ENCODE measurements at places on chromosomes 11 and 22.

- no peak for DNase-seq
These were observed 32.6 kb downstream of the USH1C start for GRCh38 chr11:17511571-17511970.

DNA sequence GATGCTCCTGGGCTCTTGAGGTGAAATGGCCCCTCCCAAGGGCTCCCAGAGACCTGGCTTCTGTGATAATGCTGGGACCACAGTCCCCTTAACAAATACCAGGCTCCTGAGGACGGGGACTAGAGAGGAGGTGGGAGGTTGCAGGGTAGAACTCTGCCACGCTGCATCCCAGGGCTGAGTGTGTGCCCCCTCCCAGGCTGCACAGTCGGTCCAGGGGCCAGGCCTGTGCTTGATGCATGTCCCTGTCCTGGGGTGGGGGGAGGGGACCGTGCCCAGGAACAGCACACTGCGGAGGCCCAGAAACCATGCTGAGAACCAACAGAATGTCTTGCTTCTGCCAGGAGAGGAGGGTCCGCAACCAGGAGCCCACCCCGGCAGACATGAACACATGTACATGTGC is 9.3 kb downstream of the CSF2RB start:
- DNase-seq = no peak

DNA sequence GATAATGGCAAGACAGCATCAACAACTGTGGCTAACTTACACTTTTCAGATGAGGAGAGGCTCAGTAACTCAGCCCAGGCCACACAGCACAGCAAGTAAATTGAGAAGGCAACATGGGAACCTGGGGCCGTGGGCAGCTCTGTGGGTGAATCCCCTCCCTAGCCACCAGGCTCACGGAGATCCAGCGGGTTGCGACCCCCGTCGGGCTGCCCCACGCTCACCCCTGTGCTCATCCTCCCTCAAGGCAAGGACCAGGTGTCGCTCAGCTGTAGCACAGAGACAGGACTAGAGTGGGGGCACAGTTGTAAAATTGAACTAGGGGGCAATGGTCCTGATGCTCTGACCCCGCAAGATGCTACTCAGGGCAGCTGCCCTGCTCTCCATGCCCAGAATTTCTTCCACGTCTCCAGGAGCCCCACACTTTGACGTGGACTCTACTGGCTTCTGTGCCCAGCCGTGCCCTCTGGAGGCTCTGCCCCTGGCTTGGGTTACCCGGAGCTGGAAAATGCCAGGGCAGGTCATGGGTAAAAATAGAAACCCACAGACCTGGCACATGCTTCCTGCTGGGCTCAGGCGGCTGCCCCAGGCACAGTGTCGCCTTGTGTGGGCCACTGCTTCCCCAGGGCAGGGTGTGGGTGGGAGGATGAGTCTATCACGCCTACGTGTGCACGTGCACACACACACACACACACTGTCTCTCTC is 9.0 kb downstream of the TUBA8 start:
- DNase-seq = no peak

DNA sequence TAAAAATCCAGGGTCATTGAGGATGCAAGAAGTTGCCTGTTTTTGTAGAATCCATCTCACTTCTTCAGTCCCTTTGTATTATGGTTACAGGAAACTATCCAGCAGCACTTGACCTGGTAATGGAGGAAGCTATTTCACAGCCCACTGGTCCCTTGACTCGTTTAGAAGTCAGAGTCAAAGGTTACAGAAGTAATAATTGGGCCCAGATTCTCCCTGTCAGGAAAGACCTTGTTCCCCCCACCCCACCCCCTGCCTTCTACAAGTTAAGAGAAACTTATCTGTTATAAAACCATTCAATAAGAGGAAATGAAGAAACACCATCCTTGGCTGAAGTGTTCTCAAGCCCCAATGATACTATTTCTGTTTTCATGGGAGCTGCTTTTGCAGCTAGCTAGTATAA is 65.8 kb downstream of the CSTPP1 start:
- no peak for DNase-seq

- DNase-seq = peak; percentile 92
These were observed 35.0 kb downstream of the GRIK4 start for GRCh38 chr11:120546312-120547205.

DNA sequence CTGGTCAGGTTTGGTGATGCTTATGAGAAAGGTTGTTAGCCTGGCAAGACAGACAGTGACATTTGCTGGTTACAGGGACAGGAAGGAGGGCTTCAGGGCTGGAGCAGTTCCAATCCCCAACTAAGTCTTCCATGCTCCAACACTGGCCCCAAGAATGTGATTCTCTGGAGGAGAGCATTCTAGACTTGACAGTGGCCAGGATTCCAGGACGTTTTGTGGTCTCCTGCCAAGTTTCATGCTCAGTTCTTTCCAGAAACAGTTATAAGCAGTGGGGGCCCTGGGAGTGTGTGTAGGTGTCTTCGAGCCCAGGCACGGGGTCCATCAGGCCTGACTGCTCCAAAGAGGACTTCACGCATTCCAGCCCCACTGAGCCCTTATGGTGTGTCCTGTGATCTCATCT is 8.9 kb upstream of the GRK3 start:
- DNase-seq = no peak

GRCh38 chr11:33045551-33046255 is 6.3 kb downstream of the TCP11L1 start:
- DNase-seq = no peak

GRCh38 chr22:29152045-29152953 is 53.4 kb upstream of the EMID1 start:
- no peak for DNase-seq

DNA sequence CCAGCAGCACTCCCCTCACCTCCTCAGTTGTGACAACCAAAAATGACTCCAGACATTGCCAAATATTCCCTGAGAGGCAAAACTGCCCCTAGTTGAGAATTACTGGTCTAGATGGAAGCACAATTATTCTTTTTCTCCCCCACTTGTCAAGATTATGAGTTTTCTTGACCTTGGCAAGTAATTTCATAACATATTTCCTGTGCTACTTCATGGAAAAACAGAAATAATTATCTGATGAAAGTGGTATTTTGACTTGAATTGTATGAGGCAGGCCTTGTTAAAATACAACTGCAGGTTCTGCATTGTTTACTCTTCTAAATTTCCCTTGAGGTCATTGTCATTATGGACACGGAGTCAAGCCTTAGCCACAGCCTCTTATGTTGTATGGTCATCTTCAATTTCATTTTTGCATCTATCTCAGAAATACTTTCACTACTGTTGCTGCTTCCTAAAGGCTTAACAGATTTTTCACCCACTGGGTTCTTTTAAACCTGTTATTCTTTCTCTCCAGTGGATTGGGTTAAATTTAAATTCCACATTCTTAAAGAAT is 32.2 kb upstream of the LDLRAD3 start:
- DNase-seq = no peak

GRCh38 chr11:1197431-1197885 is 25.4 kb upstream of the MUC5B start:
- DNase-seq = no peak

- no peak for DNase-seq
These were observed 19.3 kb downstream of the ZC3H7B start for GRCh38 chr22:41320416-41321240.

- no peak for DNase-seq
These were observed 27.3 kb downstream of the CECR2 start for GRCh38 chr22:17396516-17396915.

GRCh38 chr22:38737302-38738060 is 18.3 kb downstream of the SUN2 start:
- DNase-seq = no peak

- DNase-seq = peak; percentile 42
These were observed 90.3 kb upstream of the PITPNB start for GRCh38 chr22:28009272-28009827.

DNA sequence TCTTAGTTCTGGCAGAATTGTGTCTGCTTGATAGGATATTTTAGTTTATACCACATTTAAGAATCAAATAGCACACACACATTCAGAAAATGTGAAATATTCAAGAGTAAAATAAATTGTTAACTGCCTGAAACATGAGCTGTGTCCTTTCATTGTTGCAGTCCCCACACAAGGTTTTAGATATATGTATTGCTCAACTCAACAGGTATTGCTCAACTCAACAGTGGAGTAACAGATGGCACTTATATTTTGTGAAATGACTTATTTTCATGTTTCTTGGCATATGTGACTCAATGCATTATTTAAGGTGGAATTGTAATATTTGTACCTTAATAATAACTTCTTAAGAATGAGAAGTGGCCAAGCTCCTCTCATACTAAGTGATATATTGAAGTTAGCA is 760.3 kb downstream of the CNTN5 start:
- no peak for DNase-seq

DNA sequence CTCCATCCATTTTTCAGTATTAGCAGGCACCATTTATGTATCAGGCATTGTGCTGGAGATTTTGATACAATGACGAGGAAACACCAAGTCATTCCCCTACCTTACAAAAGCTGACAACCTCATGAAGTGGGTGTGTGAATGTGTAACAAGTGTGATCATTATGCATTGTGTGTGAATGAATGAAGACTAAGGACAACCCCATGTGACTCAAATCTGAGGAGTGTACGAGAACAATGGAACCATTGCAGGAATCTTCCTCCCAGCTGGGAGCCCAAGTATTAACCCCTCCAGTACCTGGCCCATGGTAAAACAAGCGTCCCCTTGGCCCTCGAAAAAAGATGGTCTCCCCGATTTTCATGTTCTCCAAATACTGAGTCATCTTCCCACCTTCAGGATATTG is 4.4 kb downstream of the CYB5R2 start:
- no peak for DNase-seq

GRCh38 chr11:110092515-110093406 is at the start of gene ZC3H12C:
ZC3H12C (plus strand) TSS chr11:110093392; CDS start chr11:110093412, 20 bp downstream.
- no peak for DNase-seq

GRCh38 chr22:19784384-19785175 is 24.0 kb downstream of the TBX1 start:
- no peak for DNase-seq

GRCh38 chr11:46686886-46687795 is 13.3 kb downstream of the ARHGAP1 start:
- DNase-seq = no peak

DNA sequence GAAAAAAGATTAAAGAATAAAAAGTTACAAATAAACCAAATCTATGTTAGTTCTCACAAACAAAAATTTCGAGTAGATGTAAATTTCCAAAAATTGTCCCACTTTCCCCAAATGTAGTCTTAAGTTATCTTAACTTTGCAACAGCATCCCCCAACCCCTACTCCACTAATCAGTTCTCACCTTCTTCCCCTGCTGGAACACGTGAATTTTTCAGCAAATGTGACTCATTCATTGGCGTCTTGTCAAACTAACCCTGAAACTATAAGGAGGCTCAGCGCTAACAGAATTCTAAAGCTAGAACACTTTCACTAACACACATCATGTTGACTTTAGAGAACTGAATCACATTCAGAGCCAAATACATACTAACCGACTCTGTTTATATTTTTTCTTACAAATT is 46.1 kb downstream of the PHF21A start:
- DNase-seq = peak; percentile 11

DNA sequence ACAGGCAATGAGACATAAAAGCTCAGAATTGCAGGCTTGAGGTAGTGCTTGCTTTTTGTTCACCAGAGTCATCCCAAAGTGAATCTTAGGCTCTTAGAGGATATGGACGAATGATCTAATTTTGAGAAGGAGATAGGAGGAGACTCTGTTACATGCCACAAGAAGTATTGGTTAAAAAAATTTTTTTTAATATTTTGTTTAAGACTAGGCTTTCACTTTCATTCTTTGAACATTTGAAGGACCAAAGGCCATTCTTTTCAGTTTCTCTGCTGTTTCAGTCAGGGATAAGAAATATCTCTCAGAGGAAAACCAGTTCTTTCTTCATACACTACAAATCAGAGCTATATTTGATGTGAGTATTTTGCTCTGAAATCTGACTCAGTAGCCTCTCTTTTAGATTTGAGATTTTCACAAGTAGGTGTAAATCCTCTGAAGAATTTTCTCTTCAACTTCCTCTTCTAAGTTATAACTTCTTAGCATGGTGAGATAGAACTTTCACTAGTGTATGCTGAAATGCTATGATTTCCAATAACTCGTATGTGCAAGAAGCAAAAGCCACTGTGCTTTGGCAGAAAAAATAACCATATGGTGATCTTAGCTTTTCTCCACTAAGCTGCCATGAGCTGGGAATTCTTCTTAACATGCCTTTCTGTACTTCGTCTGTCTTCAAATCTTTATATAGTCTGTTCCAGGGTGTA is 24.1 kb upstream of the FAM181B start:
- DNase-seq = no peak

DNA sequence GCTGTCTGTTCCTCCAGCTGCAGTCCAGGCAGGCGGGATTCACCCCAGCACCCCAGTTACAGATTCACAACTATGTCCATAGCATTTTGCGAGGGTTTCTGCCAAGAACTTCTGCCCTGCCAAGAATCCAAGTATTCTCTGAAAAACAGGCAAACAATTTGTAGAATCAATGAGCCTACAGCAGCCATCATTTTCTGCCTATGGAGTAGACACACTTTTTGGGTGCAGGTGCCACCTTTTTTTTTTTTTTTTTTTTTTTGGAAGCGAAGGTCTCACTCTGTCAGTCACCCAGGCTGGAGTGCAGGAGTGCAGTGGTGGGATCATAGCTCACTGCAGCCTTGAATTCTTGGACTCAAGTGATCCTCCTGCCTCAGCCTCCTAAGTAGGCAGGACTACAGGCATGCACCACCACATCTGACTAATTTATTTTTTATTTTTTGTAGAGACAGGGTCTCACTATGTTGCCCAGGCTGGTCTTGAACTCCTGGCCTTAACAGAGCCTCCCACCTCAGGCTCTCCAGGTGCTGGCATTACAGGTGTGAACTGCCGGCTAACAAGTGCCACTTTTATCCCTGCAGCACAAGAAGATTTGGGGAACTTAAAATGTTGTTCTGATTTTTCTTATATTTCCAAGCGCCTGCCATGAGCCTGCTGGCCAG is 195.1 kb downstream of the SNX19 start:
- DNase-seq = no peak

- DNase-seq = no peak
These were observed 38.0 kb upstream of the CD82 start for GRCh38 chr11:44527476-44527875.

DNA sequence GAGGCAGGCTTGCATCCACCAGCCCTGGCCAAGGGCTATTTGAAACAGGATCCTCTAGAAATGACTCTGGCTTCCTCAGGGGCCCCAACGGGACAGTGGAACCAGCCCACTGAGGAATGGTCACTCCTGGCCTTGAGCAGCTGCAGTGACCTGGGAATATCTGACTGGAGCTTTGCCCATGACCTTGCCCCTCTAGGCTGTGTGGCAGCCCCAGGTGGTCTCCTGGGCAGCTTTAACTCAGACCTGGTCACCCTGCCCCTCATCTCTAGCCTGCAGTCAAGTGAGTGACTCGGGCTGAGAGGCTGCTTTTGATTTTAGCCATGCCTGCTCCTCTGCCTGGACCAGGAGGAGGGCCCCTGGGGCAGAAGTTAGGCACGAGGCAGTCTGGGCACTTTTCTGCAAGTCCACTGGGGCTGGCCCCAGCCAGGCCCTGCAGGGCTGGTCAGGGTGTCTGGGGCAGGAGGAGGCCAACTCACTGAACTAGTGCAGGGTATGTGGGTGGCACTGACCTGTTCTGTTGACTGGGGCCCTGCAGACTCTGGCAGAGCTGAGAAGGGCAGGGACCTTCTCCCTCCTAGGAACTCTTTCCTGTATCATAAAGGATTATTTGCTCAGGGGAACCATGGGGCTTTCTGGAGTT is 13.3 kb downstream of the IL10RA start:
- DNase-seq = no peak

GRCh38 chr11:83520849-83521248 is 234.7 kb upstream of the CCDC90B start:
- DNase-seq = no peak

GRCh38 chr11:43845816-43846215 is 34.8 kb upstream of the ALKBH3 start:
- no peak for DNase-seq

- no peak for DNase-seq
These were observed 11.4 kb downstream of the RAB3IL1 start for GRCh38 chr11:61905801-61906521.

GRCh38 chr22:22450343-22450839 is 58.2 kb downstream of the ZNF280B start:
- DNase-seq = no peak
